Iris pigment epithelial cell (primary cell): ENCODE measurements at places on chromosomes 1 and 21.

DNA sequence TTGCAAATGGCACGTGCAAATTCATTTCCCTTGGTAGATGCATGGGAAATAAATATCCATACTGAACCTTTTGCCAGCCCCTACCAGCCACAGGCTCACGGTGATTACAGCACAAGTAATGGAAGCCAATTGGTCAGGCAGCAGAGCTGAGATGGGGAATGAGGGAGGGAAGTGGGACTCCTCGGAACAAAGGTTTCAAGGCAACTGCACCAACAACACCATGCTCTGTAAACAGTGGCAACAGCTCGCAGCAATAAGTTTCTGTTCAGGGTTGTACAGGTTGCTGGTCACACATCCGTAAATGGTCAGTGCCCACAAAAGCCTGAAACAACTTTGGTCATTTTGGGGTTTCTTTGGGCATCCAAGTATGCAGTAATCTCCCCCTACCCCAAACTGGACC lies 62.7 kb upstream of the LPGAT1 start:
- DNase-seq: no peak

DNA sequence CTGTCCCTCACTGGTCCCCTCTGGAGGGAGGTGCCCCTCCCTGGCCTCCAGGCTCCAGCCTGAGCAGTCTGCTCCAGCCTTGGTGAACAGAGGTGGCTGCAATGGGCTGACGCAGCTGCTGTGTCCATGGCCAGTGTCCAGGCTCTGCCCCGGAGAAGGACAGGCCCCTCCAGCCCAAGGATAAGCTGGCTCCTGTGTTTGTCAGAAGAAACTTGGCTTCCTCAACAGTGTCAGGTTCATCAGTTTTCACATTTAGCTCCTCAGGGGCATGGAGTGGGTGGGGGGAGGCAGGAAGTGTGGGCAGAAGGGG lies 402.8 kb downstream of the MATN1 start:
- DNase-seq: no peak

DNA sequence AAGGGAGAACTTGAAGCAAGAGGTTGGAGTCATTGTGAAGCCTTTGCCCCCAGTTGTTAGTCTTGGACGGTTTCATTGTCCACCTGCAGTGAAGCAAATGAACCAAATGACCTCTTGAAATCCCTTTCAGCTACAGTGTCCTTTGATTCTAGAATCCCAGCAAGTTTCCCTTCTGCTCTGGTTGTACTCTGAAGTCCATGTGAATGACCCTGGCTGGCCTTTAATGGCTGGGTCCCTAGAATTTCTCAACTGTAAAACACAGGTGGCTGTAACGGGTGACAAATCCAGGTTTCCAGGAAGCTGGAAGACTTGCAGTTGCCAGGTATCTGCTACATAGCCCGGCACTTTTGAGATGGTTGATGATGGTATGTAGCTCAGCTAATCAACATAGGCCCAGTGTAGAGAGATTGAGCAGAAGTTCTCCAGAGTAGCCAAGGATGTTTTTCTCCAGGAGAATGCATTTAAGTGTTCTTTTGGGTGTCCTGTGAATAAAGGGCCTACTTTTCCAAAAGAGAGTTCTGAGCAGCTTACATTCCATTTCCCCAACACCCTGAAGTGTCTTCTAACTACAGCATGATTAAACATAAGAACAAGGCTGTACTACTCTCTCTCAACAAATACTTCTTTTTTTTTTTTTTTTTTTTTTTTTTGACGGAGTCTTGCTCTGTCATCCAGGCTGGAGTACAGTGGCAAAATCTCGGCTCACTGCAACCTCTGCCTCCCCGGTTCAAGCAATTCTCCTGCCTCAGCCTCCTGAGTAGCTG lies 17.6 kb upstream of the SLC30A1 start:
- no peak for DNase-seq

- no peak for DNase-seq
These were observed 74.0 kb upstream of the SAMSN1 start for GRCh38 chr21:14620152-14620551.

DNA sequence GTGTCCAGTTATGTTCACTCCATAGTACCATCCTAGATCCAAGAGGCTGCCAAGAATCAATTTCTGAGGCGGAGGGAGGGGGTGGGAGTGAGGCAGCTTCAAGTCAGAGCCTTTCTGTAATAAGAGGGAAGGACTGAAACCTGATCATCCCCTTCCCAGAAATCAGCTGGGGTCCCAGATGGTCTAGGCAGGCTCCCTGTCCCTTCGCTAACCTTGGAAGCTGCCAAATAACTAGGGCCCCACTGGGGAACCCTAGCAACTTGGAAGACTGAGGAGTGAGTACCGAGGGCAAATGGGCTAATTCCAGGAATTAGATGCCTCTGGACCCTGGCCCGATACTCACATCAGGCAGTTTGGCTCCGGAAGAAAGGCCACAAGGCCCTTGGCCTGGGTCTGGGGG lies 113.3 kb downstream of the NAV1 start:
- DNase-seq: no peak

DNA sequence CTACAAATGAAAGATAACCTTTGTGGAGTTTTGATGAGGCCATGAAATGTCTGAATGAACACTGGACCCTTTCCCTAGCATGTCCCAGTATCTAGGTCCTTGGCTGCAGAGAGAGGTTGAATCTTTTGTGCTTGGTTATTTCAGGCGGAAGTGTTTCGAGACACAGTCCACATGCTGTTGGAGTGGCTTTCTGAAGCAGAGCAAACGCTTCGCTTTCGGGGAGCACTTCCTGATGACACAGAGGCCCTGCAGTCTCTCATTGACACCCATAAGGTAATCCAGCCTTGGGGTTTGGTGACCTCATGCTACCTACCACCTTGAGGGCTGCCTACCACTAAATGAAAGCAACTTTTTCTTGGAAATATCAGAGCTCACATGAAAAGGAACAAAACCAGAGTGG lies 38.9 kb upstream of the BMP8A start:
- DNase-seq: no peak

DNA sequence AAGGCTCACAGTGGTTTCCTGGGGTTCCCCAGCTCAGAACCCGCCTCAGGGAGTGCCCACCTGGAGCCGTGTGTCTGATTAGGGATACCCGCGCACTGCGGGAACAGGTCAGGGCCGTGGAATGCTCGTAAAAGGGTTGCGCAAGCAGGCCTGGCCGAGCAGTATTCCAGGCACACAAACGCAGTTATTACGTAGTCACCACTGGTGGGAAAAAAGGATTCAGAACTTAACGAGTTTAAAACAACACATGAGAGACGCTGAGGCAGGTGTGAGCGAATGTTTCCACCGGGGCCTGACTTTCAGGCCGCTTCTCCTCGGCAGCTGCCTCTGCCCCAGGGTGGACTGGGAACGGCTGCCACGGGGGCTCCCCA lies 18.2 kb downstream of the PLCH2 start:
- DNase-seq: peak; percentile 53

DNA sequence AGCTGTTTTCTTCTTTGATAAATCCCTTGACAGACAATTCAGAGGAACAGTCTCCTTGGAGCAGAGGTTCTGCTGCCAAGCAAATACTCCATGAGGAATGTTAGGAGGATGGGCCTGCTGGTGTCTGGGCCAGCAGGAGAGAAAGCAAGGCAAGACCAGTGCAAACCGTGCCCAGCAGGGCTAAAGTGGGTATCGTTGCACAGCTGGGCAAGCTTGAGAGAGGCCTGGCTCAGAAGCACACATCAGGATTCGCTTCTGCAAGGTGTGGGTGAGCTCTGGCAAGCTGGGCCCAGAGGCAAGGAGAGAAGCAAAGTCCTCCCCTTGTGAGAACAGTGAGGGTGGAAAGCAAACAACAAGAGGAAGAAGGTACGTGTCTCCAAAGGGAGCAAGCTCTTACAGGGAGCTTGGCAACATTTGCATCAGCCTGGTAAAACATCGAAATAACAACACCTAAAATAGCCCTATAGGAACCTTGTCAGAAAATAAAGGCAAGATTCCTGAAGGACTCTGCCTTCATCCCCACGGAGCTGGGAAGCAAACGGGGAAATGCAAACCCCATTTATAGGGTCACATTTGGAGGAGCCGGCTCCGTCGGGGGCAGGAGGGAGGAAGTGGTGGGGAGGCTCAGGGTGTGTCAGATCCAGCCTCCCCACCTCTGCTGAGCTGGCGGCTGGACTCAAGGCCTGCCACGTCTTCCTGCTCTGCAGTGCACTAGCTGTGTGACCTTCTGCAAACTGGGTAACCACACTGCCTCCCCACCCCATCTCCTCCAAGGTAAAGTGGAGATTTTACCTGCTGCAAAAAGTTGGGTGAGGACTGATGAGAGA lies 62.3 kb upstream of the HIVEP3 start:
- peak; percentile 21 for DNase-seq

GRCh38 chr1:205421798-205422197 lies at the start of gene LEMD1:
LEMD1 (minus strand) TSS chr1:205422056; CDS start chr1:205420536, 1,520 bp downstream.
- DNase-seq: no peak

DNA sequence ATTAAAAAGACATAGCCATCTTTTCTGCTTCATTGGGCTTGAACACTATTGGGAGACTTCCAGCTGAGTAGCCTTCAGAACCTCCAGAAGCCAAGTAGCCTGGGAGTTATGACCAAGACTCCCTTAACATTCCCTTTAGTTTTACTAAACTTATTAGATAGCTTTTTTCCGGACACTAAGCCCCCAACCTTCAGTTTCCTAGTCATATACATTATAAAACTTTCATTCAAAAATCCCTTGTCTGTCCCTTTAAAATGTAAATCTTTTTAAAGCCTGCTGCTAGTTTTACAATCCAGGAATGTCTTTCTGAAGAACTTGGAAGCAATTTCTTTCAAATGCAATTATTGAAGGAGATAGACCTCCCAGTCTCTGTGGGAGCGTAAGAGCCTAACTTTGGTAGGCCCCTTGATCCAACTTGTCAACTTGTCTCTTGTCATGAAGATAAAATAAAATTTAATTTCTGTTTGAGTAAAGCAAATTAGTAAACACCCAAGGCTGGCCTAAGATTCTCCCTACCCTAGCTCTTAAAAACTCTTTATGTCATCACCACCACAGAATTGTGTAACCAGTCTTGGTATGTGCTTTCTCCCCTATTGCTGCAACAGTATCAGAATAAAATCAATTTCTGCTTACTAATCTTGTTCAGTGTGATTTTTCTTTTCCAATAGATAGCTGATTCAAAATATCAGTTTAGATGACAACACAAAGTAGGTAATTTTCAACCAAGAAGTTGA lies 796.2 kb downstream of the PLA2G4A start:
- DNase-seq: peak; percentile 71

GRCh38 chr1:176225911-176226310 lies 18.8 kb upstream of the COP1 start:
- DNase-seq: no peak

- DNase-seq: peak; percentile 12
These were observed 42.6 kb downstream of the ACKR1 start for GRCh38 chr1:159247266-159247665.

DNA sequence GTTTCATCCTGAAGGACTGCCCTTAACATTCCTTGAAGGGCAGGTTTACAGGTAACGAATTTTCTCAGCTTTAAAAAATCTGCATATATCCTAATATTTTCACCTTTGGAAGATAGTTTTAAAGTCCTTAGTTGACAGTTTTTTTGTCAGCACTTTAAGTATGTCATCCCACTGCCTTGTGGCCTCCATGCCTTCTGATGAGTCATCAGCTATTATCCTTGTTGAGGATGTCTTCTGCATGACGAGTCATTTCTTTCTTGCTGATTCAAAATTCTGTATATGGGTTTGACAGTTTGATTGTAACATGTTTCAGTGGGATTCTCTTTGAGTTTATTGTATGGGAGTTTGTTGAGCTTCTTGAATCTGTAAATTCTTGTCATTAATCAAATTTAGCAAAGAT lies 500.6 kb downstream of the DISC1 start:
- DNase-seq: peak; percentile 89

- no peak for DNase-seq
These were observed 376.7 kb downstream of the VAV3 start for GRCh38 chr1:107588321-107588720.

DNA sequence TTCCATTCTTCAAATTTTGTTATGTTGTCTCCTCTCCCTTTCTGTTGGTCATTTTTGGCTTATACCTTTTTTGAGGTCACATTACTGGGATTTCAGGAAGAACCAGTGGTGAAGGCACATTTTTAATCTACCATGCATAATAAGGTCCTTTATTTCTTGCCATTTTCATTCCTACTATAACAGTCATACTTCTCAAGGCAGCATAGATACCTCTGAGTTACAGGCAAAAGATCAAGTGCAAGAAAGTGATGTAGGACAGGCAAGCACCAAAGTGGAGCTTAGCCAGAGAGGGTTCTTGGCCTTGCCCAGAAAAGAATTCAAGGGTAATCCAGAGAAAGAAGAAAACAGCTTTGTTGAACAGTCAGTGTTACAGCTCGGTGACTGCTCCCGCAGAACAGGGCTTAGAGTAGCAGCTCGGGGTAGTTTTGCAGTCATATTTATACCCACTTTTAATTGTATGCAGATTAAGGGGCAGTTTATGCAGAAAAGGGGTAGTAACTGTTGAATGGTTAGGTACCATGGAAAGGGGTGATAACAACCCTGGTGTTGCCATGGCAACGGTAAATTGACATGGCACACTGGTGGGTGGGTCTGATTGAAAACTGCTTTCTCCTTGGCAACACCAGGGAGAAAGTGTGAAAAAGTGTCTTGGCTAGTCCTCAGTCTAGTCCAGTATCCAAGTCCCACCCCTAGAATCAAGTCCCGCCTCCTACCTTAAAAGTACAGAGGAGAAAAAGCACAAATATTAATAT lies 39.6 kb upstream of the DOCK7 start:
- peak; percentile 23 for DNase-seq

DNA sequence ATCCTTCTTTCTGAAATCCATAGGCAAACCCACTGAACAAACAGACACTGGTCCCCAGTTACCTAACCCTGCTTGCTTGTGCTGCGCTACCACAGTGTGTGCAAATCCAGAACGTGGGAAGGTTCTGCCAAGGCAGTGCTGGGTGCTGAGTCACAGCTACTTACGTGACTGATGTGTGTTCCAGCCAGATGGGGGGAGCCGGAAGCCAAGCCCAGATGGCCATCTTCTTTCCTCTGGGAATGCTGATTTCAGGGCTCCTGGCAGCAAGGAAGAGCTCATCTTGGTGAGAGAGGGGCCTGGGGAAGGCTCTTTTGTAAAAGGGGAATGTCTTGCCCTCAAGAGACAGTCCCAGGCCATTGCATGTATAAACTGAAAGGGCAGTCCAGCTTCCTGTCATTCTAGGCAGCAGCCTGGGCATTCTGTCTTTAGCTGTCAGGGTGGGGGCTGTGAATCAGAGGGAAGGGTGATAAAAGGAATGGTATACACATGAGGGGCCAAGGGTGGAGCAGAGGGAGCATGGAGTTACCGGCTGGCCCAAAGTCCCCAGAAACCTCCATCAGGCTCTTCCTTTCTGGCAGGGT lies 54.1 kb downstream of the CD46 start:
- peak; percentile 99 for DNase-seq

- DNase-seq: no peak
These were observed 19.9 kb downstream of the SAMSN1 start for GRCh38 chr21:14526199-14526598.

GRCh38 chr1:113255038-113255719 lies 135.1 kb upstream of the MAGI3 start:
- DNase-seq: no peak

- DNase-seq: no peak
These were observed 1.6 kb downstream of the ALX3 start for GRCh38 chr1:110068646-110069403.

GRCh38 chr1:46011121-46011695 lies 121.2 kb downstream of the PIK3R3 start:
- DNase-seq: no peak

GRCh38 chr1:188594542-188595235 lies 1765.9 kb downstream of the PLA2G4A start:
- no peak for DNase-seq
